Right lobe of liver (tissue), 6 donors: ENCODE measurements at places on chromosomes 7 and 10. TPM values are rescaled to one million over a fixed set of nuclear protein-coding genes. Genes with fewer than 3 reads are reported as not detected.

DNA sequence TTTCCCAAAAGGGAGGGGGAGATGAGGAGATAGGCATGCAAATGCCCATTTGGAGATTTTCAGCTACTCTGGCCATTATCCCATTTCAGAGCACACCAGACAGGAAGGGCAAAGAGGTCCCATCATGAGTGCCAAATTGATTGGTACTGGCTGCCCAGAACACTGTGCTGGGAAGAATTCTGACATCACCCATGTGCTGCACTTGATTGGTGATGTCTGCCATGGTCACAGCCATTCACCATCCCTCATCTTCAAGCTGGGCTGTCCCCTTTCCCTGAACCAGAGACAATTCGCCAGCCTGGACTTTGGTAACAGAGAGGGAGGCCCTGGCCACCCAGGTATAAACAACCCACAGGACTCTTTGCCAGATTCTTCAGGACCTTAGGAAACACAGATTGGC is 23.2 kb upstream of the RADIL start:
- no peak overlapping the region for H3K4me3 ChIP-seq
- H3K27ac ChIP-seq: no peak overlapping the region
- no peaks in the 10 kb centered on the region for H3K27me3 ChIP-seq
- no peaks in the 10 kb centered on the region for H3K4me1 ChIP-seq
- no peak for DNase-seq

- no peaks in the 10 kb centered on the region for H3K36me3 ChIP-seq
- H3K4me1 ChIP-seq: no peaks in the 10 kb centered on the region
- no peak overlapping the region for H3K27ac ChIP-seq
- H3K27me3 ChIP-seq: no peaks in the 10 kb centered on the region
- H3K4me3 ChIP-seq: no peak overlapping the region
- no peak for DNase-seq
These were observed 18.7 kb upstream of the ITGA8 start for GRCh38 chr10:15738270-15738925.

CELF2 gene
- 3.9 TPM for total RNA-seq

GPR15LG gene
- not detected for total RNA-seq

- H3K36me3 ChIP-seq: peaks cover 9% of the 10 kb centered on the region
- no peaks in the 10 kb centered on the region for H3K4me1 ChIP-seq
- H3K27me3 ChIP-seq: no peaks in the 10 kb centered on the region
- DNase-seq: no peak
- H3K27ac ChIP-seq: no peak overlapping the region
These were observed 79.6 kb downstream of the PTEN start for GRCh38 chr10:87942884-87943527.

RTKN2 gene
- total RNA-seq: 0.12 TPM

PRR15 gene
- 0.42 TPM for total RNA-seq

ITIH2 gene
- total RNA-seq: 1,113 TPM

GRCh38 chr7:151822541-151823181 is 54.3 kb downstream of the PRKAG2 start:
- H3K36me3 ChIP-seq: no peaks in the 10 kb centered on the region
- DNase-seq: peak; percentile 82
- H3K4me3 ChIP-seq: peak overlapping the region; percentile 16
- no peaks in the 10 kb centered on the region for H3K4me1 ChIP-seq

DNA sequence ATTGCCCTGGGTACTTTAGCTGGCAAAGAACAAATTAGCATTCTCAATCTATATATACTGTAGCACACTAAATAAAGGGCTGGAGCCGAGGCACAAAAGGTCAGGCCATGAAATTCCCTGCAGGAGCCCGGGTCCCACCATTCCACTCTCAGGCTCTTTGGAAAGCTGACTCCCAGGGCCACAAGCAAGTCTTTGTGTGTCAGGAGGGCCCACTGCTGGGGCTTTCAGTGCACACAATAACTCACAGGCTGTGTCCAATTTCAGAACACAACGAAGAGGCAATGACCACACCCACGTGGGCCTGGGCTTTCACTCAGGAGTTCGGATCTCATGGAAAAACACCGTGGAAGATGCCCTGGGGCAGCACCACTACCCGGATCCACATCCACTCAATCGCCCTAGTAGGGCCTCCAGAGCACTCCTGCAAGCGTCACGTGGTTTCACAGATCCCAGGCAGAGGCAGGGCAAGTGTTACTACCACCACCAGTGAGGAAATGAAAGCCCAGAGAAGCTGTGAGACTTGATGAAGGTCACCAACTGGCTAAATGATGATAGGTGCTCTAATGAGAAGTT is 60.3 kb downstream of the COBL start:
- DNase-seq: no peak
- no peak overlapping the region for H3K27ac ChIP-seq
- H3K27me3 ChIP-seq: no peaks in the 10 kb centered on the region
- no peaks in the 10 kb centered on the region for H3K36me3 ChIP-seq
- no peaks in the 10 kb centered on the region for H3K4me1 ChIP-seq

- H3K4me1 ChIP-seq: peaks cover 4% of the 10 kb centered on the region
- peak overlapping the region; percentile 63 for H3K27ac ChIP-seq
- H3K4me3 ChIP-seq: peak overlapping the region; percentile 48
- H3K36me3 ChIP-seq: no peaks in the 10 kb centered on the region
- no peaks in the 10 kb centered on the region for H3K27me3 ChIP-seq
These were observed 2.8 kb downstream of the GIMAP5 start for GRCh38 chr7:150740053-150740452.

- no peak overlapping the region for H3K27ac ChIP-seq
- no peaks in the 10 kb centered on the region for H3K4me1 ChIP-seq
- H3K36me3 ChIP-seq: no peaks in the 10 kb centered on the region
- no peak for DNase-seq
- no peaks in the 10 kb centered on the region for H3K27me3 ChIP-seq
- no peak overlapping the region for H3K4me3 ChIP-seq
These were observed 59.4 kb downstream of the CUZD1 start for GRCh38 chr10:122786269-122786668.

DNA sequence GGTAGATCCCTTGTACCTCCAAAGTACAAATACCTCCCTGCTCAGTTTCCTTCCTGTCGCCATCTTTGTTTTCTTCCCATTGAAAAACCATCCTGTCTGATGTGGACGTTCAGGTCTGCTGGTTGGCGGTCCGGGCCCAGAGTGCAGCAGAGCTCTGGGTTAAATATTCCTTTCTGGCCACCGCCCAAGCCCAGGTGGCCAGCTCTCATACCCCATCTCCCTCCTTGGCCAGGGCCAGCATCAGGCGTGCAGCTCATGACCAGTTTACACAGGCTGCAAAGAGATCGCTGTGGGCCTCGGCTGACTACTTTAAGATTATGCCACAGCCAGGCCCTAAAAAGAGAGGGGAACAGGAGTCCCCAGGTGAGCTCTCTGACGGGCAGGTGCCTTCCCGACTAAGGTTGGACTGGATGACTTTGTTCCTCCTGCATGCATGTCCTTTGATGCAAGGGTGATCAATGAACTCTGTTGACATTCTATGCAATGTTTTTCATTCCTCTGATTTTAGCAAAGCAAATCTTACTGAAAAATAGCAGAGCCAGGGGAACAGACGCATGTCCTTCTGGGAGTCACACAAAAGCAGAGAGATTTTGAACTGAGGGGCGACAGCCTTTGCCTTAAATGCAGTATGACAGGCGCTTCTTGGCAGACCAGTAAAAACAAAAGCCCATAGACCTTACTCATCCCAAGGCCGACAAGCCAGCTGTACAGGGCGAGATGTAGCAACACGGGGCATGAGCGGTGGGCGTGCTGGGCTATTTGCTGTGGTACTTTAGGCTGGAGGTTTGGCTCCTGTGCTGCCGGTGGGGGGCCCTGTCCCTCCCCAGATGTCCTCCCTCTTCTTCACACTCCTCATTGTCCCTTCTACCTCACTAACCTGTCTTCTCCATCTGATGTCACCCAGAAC is 33.3 kb upstream of the SH2B2 start:
- no peaks in the 10 kb centered on the region for H3K27me3 ChIP-seq
- H3K36me3 ChIP-seq: no peaks in the 10 kb centered on the region
- H3K4me3 ChIP-seq: no peak overlapping the region
- no peak overlapping the region for H3K27ac ChIP-seq
- H3K4me1 ChIP-seq: no peaks in the 10 kb centered on the region
- DNase-seq: no peak

ACTR3C gene
- 32.6 TPM for total RNA-seq

- H3K4me3 ChIP-seq: no peak overlapping the region
- no peaks in the 10 kb centered on the region for H3K4me1 ChIP-seq
- H3K27me3 ChIP-seq: no peaks in the 10 kb centered on the region
These were observed 596.7 kb upstream of the LRRTM3 start for GRCh38 chr10:66329147-66329546.

DNA sequence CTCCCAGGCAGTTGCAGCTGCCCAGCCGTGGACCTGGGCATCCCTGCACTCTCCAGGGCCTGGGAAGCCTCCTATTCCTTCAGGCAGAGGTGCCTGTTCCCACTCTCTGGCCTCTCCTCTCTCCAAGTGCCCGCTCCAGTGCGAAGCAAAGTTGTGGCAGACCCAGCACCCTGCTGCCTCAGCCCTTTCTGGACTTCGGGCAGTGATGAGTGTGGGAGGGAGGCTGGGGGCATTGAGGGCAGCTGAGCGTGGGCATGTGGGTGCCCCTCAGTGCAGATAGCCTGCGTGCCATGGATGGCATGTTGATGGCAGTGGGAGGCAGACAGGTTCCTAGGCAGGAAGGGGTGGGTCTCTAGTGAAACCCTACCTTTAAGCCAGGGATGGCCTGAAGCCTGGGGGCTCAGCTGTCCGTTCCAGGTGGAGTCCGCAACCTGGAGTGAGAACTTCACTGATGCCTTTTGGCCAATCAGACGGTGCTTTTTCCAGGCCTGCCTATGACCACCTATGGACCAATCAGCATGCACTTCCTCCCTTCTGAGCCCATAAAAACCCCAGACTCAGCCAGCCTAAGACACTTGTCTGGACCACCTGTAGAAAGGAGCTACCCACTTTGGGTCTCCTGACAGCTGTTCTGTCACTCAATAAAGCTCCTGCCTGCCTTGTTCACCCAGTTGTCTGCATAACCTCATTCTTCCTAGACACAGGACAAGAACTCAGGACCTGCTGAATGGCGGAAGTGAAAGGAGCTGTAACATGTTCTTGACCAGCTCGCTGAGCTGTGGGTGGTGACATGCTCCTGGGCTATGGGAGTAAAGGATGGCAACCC is 26.1 kb downstream of the SVIL start:
- no peaks in the 10 kb centered on the region for H3K27me3 ChIP-seq
- no peaks in the 10 kb centered on the region for H3K36me3 ChIP-seq
- H3K4me1 ChIP-seq: no peaks in the 10 kb centered on the region

- H3K4me3 ChIP-seq: no peak overlapping the region
- DNase-seq: no peak
- no peak overlapping the region for H3K27ac ChIP-seq
- no peaks in the 10 kb centered on the region for H3K36me3 ChIP-seq
- no peaks in the 10 kb centered on the region for H3K4me1 ChIP-seq
These were observed 8.0 kb downstream of the PSD start for GRCh38 chr10:102410429-102411073.

GRCh38 chr7:50497068-50497642 is 47.0 kb upstream of the FIGNL1 start:
- H3K4me1 ChIP-seq: no peaks in the 10 kb centered on the region
- H3K27ac ChIP-seq: no peak overlapping the region
- H3K36me3 ChIP-seq: no peaks in the 10 kb centered on the region
- peak; percentile 22 for DNase-seq

DNA sequence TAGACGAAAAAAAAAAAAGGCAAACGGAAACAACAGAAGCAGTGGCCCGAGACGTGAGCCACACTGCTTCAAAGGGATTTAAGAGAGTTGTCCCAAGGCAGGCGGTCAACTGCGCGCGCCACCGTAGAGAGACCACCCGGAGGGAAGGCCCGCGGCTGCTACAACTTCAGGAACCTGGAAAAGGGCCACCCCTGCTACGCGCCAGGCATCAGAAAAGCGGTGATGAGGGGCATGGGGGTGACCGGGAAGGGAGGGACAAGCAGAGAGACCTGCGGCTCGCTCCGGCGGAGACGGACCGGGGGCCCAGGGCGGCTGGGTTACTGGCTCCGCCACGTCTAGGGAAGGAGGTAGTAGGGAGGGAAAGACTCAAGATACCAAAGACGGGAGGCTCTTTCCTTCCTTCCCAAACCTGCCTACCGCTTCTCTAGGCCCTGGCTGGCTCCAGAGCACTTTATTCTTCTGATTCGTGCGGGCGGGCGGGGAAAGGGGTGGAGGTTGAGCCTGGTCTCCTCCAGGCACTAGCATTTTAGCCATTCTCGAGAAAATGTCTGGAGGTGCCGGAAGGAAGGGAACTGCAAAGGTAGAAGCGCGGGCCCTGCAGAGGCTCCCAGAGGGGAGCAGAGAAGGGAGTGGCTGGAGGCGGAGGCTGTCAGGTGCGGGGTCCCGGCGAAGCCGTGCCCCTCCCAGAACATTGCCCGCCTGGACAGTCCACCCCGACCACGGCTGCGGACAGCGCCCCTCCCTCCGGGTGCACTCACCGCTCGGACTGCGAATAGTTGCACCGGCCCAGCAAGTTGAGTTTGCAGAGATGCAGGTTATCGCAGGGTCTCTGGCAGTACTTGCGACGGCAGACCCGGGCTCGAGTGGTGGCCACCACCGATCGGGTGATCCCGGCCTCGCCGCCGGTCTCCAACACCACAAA is 993 bp downstream of the ZC3HAV1 start:
- H3K4me3 ChIP-seq: peak overlapping the region; percentile 95
- peak overlapping the region; percentile 98 for H3K27ac ChIP-seq
- H3K27me3 ChIP-seq: no peaks in the 10 kb centered on the region
- DNase-seq: peak; percentile 62
- H3K36me3 ChIP-seq: no peaks in the 10 kb centered on the region

DNA sequence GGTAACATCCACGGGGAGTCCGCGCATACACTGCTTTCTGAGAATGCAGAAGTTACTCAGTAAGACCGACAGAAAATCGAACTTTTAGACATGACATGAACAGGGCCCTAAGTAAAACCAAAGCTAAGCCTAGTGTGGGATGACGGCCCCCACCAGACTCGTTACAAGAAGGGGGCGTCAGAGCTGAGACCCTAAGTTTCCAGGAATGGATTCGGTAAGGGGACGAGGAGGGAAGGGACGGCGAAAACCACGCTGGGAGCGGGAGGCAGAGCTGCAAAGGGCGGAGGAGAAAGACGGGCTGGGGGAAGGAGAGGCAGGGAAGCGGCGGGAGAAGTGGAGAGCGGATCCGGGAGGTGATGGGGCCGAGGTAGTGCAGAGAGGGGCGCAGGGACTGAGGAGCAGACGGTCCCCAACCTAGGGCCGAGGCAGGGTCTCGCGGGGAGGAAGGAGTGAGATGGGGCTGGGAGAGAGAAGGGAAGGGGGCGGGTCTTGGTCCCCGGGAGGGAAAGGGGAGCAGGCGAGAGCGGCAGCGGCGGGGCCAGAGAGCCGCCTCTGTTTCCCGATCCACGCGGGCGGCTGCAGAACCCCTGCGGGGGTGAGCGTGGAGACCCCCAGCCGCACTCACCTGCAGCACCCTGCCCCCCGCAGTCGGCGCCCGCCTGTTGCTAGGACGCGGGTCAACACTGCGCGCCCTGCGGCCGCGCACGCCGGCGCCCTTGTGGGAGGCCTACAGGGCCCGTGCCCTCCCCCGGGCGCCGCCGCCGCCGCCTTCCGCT is 513 bp downstream of the ODAD2 start:
- no peaks in the 10 kb centered on the region for H3K36me3 ChIP-seq
- no peaks in the 10 kb centered on the region for H3K27me3 ChIP-seq
- peak; percentile 67 for DNase-seq
- H3K27ac ChIP-seq: no peak overlapping the region

WEE2 gene
- total RNA-seq: not detected

GRCh38 chr10:6667679-6668270 is 87.7 kb upstream of the PRKCQ start:
- H3K36me3 ChIP-seq: no peaks in the 10 kb centered on the region
- H3K27me3 ChIP-seq: no peaks in the 10 kb centered on the region
- DNase-seq: no peak
- no peak overlapping the region for H3K27ac ChIP-seq
